ENCODE measurements at places on chromosomes 5 and 9.
A peak's percentile ranks its signal among the peaks of the same experiment; 100 is the strongest.

- DNase-seq = no peak
Measured at GRCh38 chr9:124298646-124299235, 41.0 kb downstream of the NEK6 start.

- DNase-seq = no peak
Measured at GRCh38 chr9:99743455-99743854, 78.2 kb upstream of the NR4A3 start.

GRCh38 chr5:143383988-143384387 is 19.5 kb downstream of the NR3C1 start:
- no peak for DNase-seq

DNA sequence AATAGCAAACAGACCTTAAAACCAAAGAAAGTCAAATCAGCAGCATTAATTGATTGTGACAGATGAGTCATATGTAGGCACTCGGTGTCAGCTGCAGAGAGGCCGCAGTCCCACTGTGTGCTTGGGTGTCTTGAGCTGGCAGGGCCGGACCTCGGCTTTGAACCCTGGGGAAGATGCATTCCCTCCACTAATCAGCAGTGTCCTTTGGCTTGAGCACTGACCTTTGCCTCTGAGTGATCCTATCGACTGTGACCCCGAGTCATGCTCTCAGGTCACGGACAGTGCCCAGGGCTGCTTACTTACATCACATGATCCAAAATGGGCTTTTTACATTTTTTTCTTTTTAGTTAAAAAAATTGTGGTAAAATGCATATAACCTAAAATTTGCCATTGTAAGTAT is 188.7 kb downstream of the GADD45G start:
- DNase-seq = no peak

DNA sequence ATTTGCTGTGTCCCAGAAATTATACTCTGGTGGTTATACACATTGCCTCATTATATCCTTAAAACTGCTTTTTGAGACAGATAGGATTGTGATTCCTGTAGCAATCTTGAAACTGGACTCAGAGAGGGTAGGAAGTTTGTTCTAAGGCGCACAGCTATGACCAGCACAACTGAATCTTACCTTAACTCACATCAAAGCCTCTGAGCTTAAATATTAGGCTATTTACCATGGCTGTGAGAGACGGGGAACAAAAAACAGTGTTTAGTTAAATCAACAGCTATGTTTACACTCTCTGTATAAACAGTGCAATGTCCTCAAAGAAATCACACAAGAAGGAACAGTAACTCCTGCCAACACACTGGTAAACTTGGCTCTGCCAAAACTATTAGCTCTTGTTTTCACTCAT is 50.9 kb upstream of the TUT7 start:
- no peak for DNase-seq

GRCh38 chr5:11905206-11905605 is 960 bp upstream of the CTNND2 start:
- no peak for DNase-seq

GRCh38 chr5:180868960-180869359 is 7.9 kb upstream of the ZFP62 start:
- DNase-seq = peak; percentile 82

- DNase-seq = no peak
Measured at GRCh38 chr9:73073337-73074175, 78.1 kb upstream of the ANXA1 start.

- DNase-seq = no peak
Measured at GRCh38 chr9:16410601-16411280, 459.7 kb downstream of the BNC2 start.

GRCh38 chr5:91183743-91184142 is 199.4 kb downstream of the ARRDC3 start:
- DNase-seq = no peak

DNA sequence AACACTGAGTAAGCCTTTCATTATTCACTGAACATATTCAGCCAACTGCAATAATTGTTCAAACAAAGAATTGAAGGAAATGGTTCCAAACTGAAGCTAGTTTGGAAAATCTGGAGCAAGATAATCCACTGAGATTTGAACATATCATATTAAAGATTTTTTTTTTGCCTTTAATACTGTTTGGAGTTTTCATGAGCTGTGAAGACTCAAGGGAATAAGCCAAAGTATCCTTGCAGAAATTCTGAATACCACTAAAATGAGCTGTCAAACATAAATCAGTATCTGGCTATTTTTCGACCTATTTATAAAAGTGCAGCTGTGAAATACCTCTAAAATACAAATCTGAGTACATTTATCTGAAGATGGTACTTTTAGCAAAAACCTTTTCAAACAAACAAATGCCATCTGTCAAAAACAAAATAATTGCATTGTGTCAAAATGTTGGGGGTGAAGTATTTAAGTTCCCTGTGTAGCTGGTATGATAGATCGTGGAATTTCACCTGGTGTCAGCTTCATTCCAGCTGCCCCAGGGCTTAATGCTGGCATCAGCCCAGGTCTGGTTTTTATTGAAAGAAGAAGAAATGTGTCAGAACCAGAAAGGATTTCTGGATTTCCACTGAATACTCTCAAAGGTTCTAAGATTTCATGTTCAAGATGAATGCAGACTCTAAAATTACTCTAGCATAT is 149.0 kb upstream of the GRAMD2B start:
- DNase-seq = no peak

- no peak for DNase-seq
Measured at GRCh38 chr5:87298692-87299362, 31.1 kb downstream of the RASA1 start.

DNA sequence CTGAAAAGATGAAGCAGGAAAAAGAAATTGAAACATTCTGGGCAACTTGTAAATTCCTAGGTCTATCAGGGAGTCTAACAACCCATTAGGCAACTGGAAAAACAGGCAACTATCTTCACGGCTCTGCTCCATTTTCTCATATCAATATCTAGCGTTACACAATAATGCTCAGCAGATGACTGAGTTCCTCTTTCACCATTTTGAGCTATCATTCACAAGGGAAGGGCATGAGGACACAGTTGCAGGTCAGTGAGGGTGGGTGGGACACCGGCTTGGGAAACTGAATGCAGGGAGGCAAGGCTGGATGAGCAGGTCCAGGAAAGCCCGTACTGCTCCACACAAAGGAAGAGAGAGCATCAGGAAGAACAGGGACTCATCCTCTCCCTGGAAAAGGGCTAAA is 67.0 kb downstream of the FRMD3 start:
- DNase-seq = no peak

GRCh38 chr9:127828262-127829031 is 25.8 kb downstream of the FPGS start:
- no peak for DNase-seq

- peak; percentile 95 for DNase-seq
Measured at GRCh38 chr5:138337685-138338410, at the start of gene FAM53C. FAM53C (plus strand) TSS chr5:138338266; CDS start chr5:138341336, 3,070 bp downstream.

- no peak for DNase-seq
Measured at GRCh38 chr5:55645304-55645703, 66.8 kb downstream of the SLC38A9 start.

DNA sequence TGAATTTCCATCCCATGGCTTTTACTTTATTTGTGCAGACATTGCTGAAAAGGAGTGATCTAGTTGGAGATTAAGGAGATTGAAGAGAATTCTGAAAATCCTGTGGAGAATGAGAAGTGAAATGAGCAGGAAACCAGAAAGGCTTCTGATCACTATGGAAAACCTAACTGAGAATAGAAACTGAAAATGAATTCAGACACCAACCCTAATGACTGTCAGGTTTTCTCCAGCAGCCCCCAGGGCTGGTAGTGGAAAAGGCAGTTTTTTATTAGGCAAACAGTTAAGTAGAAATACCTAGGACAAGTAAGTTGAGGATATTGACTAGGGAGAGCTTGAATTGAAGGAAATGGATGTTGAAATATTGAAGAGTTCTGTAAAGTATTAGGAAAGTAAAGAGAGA is 14.7 kb upstream of the ARRDC3 start:
- no peak for DNase-seq

DNA sequence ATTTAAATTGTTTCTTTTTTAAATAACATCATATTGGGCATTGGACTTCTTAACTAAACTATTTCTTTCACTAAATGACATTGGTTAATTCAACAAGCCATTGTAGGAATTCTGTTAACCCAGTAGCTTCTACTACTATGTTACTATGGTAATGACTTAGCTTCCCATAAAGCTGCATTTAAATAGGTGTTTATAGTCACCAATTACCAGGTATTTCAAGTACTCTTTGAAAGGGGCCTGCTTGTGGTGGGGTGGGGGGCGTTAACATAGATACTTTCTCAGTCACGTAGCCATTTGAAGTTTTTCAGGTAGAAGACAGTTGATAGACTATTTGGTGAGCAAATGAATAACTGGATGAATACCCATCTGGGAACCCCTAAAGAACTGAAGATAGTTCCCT is 34.0 kb downstream of the PIK3R1 start:
- no peak for DNase-seq

- DNase-seq = no peak
Measured at GRCh38 chr5:133382661-133383579, 229.4 kb downstream of the FSTL4 start.

GRCh38 chr9:27765266-27766072 is 192.2 kb upstream of the C9orf72 start:
- no peak for DNase-seq

- DNase-seq = no peak
Measured at GRCh38 chr9:81861644-81862043, 66.6 kb upstream of the SPATA31D4 start.

DNA sequence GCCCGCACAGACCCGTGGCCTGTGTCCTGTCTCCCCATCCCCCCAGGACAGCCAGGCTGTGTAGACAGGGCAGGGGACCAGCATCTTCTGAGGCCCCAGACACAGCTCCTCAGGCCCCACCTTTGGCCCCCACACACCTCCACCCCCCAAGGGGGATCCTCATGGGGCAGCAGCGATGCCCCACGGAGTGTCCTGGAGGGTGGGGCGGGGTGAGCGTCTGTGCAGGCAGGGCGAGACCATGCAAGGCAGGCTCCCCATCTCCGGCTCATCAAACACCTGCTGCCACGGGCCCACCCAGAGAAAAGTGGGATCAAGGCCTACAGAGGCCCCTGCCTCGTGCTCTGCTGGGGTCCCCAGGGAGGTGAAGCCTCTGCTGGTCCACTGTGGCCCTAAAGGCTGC is 118.7 kb upstream of the FOXD4L5 start:
- DNase-seq = no peak

- no peak for DNase-seq
Measured at GRCh38 chr9:1254071-1254470, 203.9 kb downstream of the DMRT2 start.

DNA sequence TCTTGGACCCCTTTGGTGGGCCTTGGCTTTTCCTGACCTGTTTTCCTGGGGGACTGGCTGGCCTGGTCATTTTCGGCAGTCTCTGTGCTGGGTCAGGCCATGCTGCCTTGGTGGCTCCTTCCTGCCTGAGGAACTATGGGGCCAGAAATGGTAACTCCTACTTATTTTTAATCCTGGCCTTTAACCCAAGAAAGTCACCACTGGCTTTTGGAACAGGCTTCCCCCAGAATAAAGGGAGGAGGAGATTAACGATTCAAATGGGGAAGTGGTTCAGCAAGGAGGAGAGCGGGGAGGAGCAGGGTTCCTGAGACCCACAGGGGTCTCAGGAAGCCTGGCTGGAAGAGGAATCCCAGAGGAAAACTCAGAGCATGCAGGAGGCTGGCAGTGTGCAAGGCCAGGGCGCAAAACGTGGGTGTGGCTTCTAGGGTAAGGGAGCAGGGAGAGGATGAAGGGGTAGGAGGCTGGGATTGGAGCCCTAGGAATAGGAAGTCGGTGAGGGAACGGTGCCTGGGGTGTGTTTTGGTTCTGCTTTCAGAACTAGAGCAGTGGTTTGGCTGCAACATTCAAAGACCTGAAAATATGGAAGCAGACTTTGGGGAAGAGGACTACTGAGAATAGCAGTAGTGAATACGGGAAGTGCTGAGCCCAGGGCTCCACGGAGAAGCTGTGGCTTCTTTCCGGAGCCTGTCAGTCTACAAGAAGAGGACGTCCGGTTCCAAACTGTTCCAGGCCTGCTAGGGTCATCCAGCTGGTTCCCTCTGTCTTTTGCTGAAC is 271.1 kb upstream of the KLF4 start:
- DNase-seq = no peak

- no peak for DNase-seq
Measured at GRCh38 chr9:70085241-70085640, 41.6 kb downstream of the MAMDC2 start.

GRCh38 chr9:137323531-137324331 is 21.7 kb upstream of the NRARP start:
- no peak for DNase-seq

DNA sequence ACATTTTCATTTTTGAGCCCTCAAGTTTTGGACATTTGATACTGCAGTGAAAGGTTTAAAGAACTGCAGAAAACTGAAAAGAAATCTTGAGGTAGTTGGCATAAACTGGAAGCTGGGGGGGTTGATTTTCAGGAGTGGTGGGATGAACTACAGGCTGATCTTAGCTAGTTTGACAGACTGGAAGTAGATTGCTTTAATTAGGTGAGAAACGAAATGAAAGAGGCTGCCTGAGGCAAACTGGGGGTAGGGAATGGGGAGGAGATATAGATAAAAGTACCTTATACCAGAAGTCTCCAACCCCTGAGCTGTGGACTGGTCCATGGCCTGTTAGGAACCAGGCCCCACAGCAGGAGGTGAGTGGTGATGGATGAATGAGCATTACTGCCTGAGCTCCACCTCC is 101.4 kb upstream of the SPEF2 start:
- no peak for DNase-seq

GRCh38 chr5:107538331-107538730 is 132.4 kb downstream of the EFNA5 start:
- DNase-seq = no peak

DNA sequence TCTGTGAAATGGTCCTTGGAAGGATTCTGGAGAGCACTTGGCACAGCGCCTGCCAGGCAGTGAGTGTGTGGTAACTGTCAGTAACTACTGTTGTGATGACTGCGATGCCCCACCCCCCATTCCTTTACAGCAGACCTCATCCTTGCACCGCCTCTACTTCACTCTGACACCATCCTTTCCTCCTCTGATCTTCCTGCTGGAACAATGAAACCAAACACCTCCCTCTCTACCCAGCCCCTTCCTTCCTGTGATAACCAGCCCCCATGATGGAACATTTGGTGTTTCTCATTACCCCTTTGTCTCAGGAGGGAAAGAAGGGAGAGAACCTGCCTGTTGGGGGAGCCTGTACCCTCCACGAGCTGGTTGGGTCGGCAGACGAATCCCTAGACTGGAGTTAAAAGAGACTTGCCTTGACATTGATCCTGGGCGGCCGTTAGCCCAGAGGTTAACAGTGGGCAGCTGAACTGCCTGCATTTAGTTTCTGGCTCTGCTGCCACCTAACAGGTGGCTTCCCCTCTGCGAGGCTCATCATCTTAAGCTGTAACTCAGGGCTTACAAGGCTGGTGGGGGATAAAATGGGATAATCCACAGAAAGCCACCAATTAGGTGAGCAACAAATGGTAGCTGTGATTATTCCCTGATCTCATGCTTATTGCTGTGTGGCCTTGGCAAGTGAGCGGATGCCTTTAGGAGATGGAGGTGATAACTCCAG is 34.2 kb upstream of the GRPEL2 start:
- no peak for DNase-seq

- DNase-seq = no peak
Measured at GRCh38 chr5:29795096-29795652, 1398.3 kb upstream of the CDH6 start.
